ENCODE measurements at places on chromosomes 3 and 15.

- no peak for DNase-seq
These were observed 23.1 kb upstream of the GPR171 start for GRCh38 chr3:151226088-151226563.

- no peak for DNase-seq
These were observed 15.5 kb downstream of the RGMA start for GRCh38 chr15:93073465-93073952.

DNA sequence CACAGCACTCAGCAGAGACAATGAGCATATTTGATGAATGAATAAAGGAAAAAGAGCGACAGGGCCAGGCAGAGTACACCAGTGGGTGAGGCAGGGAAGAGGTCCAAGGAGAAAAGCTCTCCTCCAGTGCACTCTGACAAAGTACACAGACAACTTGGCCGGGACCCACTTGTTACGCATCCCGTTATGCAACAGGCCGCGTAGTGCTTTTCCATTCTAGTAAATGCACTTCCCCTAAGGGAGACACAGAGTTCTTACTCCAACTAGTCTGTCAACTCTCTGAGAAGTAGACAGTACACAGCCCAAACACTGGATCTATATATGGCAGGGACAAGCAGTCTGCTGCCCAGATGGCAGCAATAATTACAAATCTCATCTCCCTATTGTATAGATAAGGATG lies 18.5 kb downstream of the LARP6 start:
- no peak for DNase-seq

DNA sequence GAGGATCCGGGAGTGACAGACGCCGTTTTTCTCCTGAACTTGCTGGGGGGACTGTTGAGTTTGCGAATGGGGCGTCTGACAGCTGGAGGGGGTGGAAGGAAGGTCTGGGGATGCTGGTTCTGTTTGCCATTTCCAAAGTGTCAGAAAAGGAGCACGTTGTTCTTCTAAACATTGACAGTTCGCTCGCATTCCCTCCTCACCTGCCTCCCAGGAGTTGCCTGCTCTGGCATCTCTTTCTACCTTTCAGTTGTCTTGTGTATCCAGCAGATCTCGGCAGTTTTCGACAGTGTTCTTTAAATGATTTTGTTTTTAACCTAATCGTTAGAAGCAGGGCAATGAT lies 829 bp downstream of the SELENOT start:
- no peak for DNase-seq

GRCh38 chr3:187773233-187774184 lies 28.2 kb upstream of the BCL6 start:
- no peak for DNase-seq

- no peak for DNase-seq
These were observed 1.1 kb upstream of the LPP start for GRCh38 chr3:188152660-188153436.

DNA sequence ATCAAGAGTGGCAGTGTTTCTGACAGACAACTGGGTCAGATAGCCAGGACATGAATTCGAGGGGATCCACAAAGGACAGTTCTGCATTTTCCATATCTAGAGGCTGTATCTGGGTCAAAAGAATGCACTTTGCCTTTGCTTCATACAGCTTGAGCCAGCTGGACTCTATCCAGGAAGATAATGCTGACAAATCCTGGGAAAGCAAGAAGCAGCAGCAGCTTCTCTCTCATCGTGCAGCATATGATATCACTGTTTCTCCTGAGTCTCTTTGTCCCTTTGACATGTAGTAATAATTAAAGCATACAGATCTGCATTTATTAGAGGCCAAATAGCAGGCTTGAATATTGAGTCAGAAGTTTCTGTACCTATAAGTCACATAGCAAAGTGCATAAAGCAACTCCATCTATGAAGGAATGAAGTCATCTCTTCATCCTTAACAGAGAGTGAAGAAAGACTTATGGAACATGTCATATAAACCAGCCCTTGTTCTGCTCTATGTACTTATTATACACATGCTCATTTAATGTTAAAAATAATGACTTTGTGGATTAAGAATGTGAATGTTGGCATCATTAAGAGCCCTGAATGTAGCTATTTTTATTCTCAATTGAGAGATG lies 236.8 kb upstream of the GBE1 start:
- DNase-seq, result no peak

DNA sequence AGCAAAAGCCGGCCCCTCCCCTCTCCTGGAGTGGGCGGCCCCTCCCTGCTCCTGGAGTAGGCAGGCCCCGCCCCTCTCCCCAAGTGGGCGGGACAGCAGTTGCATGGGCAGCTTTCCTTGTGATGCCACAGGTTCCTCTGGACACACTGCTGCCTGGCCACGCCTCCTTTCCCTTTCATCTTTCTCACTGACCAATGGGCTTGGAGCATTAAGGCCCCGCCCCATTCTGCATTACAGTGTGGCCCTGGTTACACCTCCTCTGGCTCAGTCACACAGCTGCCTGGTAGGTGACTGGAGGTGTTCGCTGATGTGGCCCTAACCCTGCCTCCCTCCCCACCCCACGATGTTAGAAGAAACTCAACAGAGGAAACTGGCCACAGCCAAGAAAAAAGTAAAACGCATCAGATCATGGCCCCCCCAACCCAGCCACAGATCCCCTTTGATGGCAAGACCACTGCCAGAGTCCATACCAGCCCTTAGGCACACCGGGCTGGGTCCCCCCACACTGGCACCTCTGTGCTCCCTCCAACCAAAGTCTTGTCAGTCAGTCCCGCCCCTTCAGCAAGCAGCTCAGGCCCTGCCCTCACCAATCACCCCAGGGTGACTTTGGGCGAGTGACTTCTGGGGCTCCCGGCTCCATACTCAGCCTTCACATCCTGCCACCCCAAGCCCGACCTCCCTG lies 84.3 kb downstream of the ADAMTS7 start:
- no peak for DNase-seq

GRCh38 chr3:160069986-160070385 lies 81.4 kb downstream of the IL12A start:
- no peak for DNase-seq

GRCh38 chr3:17110660-17111396 lies 226.1 kb downstream of the PLCL2 start:
- no peak for DNase-seq

GRCh38 chr3:129315998-129316247 lies 37.3 kb downstream of the HMCES start:
- no peak for DNase-seq

GRCh38 chr3:164779816-164780215 lies 298.5 kb downstream of the SI start:
- DNase-seq, result no peak
